ENCODE measurements at places on chromosomes 1 and 21.

DNA sequence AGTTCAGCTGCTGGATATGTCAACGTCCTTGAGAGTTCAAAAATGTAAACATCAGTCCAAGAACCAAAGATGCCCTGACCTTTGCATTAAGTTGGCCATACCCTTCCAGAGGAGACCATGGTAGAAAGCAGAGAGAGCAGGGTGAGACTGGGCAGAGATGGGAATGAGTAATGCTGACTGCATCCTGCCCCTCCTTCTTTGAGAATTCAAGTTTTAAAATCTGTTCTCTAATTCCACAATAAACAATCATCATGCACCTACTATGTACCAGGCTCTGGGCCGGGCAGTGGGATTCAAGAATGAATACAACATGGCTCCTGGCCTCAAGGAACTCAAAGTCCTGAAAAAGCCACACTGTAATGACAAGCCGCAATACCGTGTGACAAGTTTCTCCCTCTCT lies 3.9 kb upstream of the HAO2 start:
- DNase-seq: no peak

- peak; percentile 73 for DNase-seq
Measured at GRCh38 chr1:46477153-46477929, 12.3 kb upstream of the DMBX1 start.

DNA sequence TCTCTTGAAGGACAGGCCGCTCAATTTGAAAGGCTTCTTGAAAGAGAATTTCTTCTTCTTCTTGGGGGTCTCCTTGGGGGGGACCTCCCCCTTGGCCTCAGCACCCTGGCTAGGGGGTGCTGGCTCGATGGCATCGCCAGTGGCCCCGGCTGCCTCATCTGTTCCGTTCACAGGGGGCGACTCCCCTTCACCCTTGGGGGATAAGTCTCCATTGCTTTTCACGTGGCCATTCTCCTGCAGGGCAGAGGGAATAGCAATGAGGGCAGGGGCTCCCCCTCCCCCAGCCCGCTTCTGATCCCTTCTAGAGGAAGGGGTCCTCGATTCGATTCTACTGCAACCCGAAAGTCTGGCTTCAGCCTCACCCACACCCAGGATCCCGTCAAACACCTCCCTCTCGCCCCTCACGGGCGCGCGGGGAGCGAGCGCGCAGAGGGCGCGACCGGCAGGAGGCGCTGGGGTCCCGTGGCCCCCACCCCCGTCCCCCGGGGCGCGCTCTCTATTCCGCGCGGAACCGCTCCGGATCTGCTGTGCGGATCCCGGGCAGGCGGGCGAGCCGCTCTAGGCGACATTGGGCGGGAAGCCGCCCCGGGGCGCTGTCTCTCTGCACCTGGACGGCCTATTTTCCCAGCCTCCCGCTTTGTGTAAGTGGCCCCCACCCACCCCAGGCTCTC lies 1.0 kb downstream of the MARCKSL1 start:
- no peak for DNase-seq

DNA sequence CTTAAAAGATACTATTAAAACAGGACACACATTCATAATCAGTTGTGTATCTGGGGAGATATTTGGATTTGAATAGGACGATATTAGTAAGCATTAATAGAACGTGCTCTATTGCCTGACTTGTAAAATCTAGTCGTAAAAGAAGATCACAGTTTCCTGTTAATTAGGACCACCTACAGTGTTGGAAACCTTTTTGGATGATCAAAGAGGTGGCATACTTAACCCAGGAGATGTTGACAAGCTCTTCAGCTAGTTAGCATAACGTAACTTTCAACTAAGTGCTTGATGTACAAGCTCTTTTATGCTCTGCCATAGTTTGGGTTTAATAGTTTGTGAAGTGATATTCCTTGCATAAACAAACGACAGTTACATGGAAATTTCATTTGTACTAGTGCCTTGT lies 293.3 kb upstream of the NR5A2 start:
- no peak for DNase-seq

- DNase-seq: no peak
Measured at GRCh38 chr1:157288492-157288891, 150.3 kb upstream of the ETV3 start.

All from NCI-H1694 (cell line).